ENCODE measurements at places on chromosomes 11 and 22.

GRCh38 chr22:11066458-11067285 is 4461.3 kb upstream of the OR11H1 start:
- no peak for DNase-seq

DNA sequence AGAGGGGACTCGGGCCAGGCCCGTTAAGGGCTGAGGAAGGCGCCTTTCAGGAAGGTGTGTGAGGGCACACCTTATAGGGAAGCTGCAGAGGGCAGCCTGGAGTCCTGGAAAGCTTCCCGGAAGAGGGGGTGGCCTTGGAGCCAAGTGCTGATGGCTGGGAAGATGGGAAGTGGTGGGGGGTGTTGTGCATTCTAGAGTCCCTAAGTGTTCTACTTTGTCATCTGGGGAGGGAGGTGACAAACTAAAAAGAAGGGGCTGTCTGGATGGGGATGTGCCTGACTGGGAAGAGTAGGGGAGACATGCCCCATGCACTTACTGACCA is 6.8 kb downstream of the ZDHHC8 start:
- no peak for DNase-seq

- no peak for DNase-seq
These were observed 1.8 kb upstream of the SERPIND1 start for GRCh38 chr22:20771918-20772625.

DNA sequence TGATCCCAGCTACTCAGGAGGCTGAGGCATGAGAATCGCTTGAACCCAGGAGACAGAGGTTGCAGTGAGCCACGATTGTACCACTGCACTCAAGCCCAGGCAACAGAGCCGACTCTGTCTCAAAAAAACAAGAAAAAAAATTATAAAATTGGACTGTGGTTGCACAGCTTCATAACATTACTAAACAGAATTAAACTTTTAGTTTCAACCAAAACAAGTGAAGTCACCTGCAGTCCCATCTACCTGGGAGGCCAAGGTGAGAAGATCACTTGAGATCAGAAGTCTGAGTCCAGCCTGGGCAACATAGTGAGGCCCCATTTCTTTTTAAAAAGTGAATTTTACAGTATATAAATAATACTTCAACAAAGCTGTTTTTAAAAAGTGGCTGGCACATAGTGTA is 47.8 kb upstream of the CD5 start:
- DNase-seq = no peak

- DNase-seq = no peak
These were observed 3.4 kb downstream of the CLPB start for GRCh38 chr11:72430741-72431570.

DNA sequence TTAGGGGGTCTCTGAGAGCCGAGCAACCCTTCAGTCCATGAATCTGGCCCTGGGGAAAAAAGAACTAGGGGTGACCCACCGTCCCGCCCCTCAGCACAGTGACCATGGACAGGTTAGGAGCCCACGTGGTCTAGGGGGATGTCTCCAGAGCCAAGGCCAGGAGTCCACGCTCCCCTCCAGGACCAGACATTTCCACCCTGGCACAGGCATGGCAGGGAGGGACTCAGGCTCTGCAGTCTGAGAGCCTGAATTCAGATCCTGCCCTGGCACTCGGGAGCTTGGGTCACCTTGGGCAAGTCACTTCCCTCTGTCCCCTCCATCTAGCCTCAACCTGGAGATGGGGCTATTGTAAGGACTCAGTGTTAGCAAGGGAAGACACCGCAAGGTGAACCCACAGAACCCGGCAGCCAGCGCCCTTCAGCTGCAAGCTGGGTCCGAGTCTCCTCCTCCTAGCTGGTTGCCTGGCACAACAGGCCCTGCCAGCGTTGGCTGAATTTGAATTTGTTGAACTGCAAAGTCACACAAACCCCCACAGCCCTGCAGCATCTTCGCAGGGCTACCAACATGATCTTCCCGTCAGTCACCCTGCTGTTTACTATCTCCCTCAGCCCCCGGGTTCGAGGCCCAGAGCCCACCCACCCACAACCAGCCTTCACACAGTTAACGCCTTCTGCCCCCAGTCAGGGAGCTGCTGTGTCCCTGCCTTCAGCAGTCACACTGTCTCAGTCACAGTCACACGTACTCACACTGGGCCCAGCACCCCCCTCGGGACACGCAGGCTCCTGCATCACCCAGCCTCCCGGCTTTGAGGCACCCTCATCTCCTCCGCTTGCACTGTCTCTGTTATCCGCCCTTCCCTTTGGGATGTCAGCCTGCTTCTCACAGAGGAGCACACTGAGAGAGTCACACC is 603 bp upstream of the PDGFB start:
- DNase-seq = no peak

DNA sequence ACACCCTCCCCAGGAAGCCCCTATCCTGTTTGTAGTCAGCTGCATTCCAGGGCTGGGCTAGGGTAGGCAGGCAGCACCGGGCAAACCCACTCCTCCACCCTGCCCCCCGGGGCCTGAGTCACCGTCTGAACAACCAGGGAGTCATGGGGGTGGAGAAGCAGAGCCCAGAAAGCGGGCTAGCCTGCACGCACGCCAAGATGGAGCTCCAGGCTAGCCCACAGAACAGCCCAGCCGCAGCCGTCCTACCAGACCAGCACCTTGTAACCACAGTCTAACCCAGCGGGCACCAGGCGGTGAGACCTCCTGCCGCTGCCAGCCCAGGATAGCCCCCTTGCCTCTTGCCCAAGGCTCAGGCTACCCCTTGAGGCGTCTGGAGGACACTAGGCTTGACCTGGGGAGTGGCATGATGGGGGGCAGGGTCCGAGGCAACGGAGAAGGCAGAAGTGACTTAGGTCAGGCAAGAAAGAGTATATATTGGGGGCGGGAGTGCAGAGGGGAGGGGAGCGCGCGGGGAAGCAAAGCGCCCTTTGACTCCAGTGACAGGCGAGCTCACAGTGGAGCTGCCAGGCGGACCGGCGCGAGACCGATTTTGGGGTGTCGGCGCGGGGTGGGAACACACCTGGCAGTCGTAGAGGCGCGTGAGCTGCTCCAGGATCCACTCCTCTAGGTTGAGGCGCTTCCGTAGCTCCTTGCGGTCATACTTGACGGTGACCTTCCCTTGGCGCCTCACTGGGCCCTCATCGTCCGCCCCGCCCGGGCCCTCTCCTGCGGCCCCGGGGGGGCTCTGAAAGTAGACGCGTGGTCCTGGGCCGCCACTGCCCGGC is 734 bp downstream of the PPP1R14B start:
- DNase-seq = peak; percentile 97

DNA sequence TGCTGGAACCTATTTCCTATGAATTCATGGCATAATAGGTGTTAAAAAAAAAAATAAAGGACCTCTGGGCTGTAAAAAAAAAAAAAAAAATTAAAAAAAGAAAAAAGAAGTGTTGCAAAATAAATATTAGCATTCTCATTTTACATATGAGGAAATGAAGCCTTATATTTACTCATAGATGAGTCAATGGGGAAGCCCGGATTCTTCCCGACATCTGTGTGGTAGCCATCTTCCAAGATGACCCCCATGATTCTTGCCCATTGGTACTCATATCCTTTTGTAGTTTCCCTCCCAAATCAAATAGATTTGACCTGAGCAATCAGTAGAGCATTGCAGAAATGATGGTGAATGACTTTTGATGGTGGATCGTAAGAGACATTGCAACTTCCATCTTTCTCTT is 3.0 kb upstream of the SWAP70 start:
- DNase-seq = no peak

- peak; percentile 13 for DNase-seq
These were observed 42.1 kb upstream of the ISX start for GRCh38 chr22:35023692-35024363.

- DNase-seq = no peak
These were observed 30.3 kb upstream of the PRDM10 start for GRCh38 chr11:130032931-130033330.

GRCh38 chr11:27477243-27477642 is 4.7 kb upstream of the LGR4 start:
- no peak for DNase-seq

GRCh38 chr11:66467756-66468155 is 1.1 kb downstream of the PELI3 start:
- no peak for DNase-seq

DNA sequence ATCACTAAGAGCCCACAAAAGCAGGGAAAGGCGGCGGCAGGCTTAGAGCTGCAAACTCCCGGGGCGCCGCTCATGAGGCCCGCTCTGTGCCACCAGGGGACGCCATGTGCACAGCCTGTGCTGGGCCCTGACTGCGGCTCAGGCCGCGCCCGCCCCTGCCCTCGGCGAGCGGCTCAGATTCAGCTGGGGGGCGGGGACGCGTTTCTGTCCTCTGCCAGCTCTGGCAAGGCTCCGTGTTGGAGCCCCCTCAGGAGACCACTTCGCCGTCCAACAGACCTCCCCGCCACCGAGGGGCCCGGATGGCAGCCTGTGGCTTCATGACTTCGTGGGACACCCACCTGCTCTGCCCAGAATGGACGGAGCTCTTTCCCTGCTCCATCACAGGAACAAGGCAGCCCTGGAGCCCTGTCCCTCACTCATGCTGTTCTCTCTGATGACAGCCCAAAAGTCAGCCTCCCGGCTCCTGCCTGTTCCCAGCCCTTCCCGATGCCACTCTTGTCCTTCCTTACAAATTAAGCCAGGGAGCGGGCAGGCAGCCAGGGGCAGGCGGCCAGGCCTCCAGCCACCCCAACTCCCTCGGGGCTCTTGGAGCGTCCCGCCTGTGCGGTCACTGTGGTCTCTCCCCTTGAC is 69.1 kb downstream of the NAT10 start:
- DNase-seq = no peak

DNA sequence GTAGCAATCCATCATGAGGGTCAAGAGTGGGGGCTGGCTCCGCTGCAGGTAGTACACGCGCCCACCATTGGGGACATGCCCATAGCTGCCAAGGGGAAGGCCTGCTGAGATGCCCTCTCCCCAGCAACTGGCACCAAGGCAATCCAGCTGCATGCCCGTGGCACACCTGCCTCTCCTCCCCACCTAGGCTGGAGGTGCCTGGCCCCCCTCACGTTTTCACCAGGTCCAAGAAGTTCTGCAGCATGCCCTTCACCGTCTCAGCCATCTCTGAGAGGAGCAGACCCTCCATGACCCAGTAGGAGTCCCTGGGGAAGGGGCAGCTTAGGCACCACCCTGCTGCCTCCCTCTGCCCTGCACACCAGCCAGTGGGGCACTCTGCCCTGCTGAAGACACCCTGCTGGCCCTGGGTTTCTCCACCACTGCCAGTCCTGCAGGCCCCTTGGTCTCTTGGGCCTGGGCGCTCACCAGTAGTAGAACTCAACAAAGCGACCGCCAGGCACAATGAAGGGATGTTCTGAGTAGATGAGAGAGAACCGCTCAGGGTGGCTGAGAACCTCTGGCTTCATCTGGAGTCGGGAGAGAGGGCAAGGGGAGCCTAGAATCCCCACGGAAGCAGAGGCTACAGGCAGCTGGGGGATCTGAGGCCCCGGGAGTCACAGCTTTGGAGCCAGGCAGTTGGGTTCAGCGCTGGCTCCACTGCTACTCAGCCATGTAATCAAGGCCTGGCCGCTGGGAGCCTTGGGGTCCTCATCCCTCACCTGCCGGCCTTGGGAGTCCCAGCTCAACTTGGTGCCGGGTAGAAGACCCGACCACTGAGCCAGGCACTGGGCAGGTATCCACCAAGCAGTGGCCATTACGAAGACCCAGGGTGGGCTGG is 17.8 kb downstream of the TREH start:
- no peak for DNase-seq

- no peak for DNase-seq
These were observed 15.0 kb upstream of the EXPH5 start for GRCh38 chr11:108608548-108608947.

DNA sequence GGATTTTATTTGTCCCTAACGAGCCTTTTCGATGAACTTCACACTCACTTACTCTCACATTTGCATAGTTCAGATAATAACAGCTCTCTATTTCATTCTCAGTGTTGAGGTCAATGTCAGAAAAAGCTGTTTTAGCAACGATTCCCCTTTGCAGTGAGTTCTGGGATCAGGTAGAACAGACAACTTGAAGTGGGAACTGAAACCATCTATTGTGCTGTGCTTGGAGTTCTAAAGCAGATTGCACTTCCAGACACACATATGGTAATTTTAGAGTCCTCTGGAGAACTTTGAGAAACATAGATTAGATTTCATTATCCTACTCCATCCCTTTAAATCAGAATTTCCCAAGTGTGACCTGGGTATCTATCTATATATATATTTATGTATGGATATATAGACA is 124.6 kb upstream of the BLID start:
- no peak for DNase-seq

DNA sequence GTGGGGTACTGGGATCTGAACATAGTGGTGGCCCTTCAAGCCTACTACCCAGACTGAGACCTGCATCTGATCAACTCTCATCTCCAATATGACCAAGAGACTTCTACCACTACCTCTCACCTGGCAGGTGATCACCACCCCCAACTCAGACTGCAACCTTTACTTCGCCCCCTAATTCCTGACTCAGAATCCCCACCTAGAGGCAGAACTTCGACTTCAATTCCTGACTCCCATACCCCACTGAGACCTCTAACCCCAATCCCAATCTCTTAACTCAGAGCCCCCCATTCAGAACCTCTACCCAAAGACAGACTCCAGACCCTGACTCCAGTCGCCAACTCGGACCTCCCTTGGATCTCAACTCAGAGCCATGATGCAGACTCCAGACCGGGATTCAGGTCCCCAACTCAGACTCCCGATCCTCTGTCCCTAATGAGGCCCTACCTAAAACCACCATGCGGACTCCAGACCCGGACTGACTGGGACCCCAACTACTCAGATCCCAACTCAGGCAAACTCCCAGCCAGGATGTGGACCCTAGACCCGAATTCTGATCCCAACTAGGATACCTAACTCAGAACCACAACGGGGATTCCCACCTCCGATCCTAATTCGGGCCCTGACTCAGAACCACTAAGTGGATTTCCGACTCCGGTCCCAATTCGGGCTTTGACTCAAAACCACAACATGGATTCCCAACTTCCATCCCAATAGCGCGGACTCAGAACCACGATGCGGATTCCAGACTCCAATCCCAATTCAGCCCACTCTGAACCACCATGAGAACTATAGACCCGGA is 1.2 kb downstream of the KCNQ1OT1 start:
- DNase-seq = no peak

GRCh38 chr11:105867742-105868141 is 154.3 kb downstream of the MSANTD4 start:
- DNase-seq = peak; percentile 38

GRCh38 chr22:41674846-41675340 is 13.8 kb downstream of the SNU13 start:
- no peak for DNase-seq

GRCh38 chr22:48919187-48919590 is 908.5 kb downstream of the BRD1 start:
- DNase-seq = no peak

GRCh38 chr22:30196141-30196879 is 50.2 kb downstream of the LIF start:
- DNase-seq = peak; percentile 99

GRCh38 chr11:79699246-79699645 is 258.4 kb upstream of the TENM4 start:
- no peak for DNase-seq

DNA sequence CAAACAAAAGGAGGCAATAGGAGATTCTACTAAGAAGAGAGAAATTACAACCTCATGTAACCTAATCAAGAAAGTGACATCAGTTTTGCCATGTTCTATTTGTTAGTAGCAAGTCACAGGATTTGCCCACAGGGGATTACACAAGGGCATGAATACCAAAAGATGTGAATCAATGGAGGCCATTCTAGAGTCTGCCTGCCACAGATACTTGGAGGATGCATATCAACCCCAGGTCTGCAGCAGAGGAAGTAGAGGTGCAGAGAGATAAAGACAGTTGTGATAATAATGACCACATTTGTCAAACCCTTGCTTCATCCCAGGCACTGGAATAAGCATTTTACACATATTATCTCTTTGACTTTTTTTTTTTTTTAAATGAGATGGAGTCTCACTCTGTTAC is 2.4 kb upstream of the ASCC2 start:
- DNase-seq = peak; percentile 48

- peak; percentile 76 for DNase-seq
These were observed 80.0 kb downstream of the C11orf91 start for GRCh38 chr11:33620423-33621171.

Data from foreskin keratinocyte (primary cell).